ENCODE measurements at places on chromosomes 13 and 19. TPM values are rescaled to one million over a fixed set of nuclear protein-coding genes. Genes with fewer than 3 reads are reported as not detected.
A peak's percentile ranks its signal among the peaks of the same experiment; 100 is the strongest.

DNA sequence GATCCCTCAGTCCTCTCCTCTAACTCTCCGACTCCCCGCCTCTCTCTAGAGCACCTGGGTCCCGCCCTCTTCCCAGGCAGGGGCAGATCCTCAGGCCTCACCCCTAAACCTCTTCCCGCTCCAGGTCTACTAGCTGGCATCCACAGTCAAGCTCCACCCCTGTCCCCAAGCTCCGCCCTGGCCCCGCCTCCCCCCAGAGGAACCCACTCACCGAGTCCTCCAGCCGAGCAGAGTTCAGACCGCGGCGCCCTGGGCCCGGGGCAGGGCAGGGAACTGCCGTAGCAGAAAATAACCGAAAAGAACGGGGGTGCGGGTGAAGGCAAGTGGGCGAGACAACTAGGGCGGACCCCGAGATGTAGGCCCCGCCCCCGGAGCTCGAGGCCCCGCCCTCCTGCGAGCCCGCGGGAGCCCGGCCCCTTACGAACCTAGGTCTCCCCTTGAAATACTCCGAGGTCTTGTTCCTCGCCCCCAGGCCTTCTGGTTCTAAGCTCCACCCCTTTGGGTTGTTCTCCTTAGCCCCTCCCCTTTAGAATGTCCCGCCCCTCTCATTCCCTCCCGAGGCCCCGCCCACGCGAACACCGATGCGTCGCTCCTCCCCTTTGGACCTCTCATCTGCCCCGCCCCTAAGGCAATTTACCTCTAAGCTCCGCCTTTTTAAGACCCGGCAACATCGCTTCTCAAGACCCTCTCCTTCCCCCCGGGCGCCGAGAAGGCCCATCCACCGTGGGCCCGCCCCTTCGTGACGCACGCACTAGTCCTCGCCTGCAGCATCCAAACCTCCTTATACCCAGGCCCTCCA, at the start of gene GGN:
GGN (minus strand) TSS at position 485 of the 799 bp plus-strand sequence. CDS start 773 bp downstream, outside the sequence.
- peak; percentile 81 for DNase-seq

Gene MAP4K1
- total RNA-seq = 2.9 TPM

Gene AXL
- total RNA-seq = 14.2 TPM

Gene FXYD7
- 0.52 TPM for total RNA-seq

Gene ARHGAP33
- 71.5 TPM for total RNA-seq

Gene MADCAM1
- total RNA-seq = not detected
